ENCODE measurements at places on chromosomes 1 and 21.

- DNase-seq = no peak
These were observed 212.3 kb upstream of the GREM2 start for GRCh38 chr1:240824238-240824637.

- no peak for DNase-seq
These were observed 30.3 kb downstream of the SLC45A1 start for GRCh38 chr1:8348047-8348776.

- DNase-seq = no peak
These were observed 192.9 kb upstream of the PTGFR start for GRCh38 chr1:78297836-78298235.

DNA sequence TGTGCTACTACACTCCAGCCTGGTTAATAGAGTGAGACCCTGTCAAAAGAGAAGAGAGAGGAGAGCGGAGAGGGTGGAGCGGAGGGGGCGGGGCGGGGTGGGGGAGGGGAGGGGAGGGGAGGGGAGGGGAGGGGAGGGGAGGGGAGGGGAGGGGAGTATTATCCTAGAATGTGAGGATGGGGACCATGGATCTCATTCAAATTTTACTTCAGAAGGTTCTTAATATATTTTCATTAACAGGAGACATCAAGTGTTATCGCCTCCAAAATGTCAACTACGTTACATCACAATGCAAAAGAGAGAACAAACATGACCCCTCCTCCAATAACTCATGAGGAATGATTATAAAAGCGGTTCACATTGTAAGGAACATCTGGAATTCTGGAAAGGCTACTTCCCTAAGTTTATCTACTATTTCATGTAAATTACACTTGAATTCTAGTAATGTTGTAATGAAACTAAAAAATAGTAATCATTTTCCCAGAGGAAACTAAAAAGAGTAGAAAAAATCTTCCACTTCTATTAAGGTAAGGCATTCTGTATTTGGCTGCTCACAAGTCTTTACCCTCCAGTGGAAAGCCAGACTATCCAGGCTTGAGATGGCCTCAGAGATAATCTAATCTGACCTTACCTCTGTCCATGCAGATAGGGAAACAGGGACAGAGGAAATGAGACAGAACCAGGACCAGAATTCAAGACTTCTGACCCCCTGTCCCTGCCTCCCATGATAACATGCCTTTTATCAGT is 18.8 kb upstream of the GUCA2A start:
- DNase-seq = no peak

All from effector CD8-positive, alpha-beta T cell (primary cell).